ENCODE measurements at places on chromosomes 6 and 20.

GRCh38 chr6:155980014-155980767, 524.6 kb upstream of the NOX3 start:
- no peak for DNase-seq

- no peak for DNase-seq
These were observed 715.6 kb downstream of the QKI start for GRCh38 chr6:164130151-164130550.

- no peak for DNase-seq
These were observed 4.9 kb upstream of the UQCC2 start for GRCh38 chr6:33716379-33716778.

- no peak for DNase-seq
These were observed 72.3 kb upstream of the IFNGR1 start for GRCh38 chr6:137291441-137291840.

Data from non-pigmented ciliary epithelial cell (primary cell).